Astrocyte (in vitro differentiated cells and primary cell): ENCODE measurements at places on chromosomes 5 and 9. TPM values are rescaled to one million over a fixed set of nuclear protein-coding genes. Genes with fewer than 3 reads are reported as not detected.

DNA sequence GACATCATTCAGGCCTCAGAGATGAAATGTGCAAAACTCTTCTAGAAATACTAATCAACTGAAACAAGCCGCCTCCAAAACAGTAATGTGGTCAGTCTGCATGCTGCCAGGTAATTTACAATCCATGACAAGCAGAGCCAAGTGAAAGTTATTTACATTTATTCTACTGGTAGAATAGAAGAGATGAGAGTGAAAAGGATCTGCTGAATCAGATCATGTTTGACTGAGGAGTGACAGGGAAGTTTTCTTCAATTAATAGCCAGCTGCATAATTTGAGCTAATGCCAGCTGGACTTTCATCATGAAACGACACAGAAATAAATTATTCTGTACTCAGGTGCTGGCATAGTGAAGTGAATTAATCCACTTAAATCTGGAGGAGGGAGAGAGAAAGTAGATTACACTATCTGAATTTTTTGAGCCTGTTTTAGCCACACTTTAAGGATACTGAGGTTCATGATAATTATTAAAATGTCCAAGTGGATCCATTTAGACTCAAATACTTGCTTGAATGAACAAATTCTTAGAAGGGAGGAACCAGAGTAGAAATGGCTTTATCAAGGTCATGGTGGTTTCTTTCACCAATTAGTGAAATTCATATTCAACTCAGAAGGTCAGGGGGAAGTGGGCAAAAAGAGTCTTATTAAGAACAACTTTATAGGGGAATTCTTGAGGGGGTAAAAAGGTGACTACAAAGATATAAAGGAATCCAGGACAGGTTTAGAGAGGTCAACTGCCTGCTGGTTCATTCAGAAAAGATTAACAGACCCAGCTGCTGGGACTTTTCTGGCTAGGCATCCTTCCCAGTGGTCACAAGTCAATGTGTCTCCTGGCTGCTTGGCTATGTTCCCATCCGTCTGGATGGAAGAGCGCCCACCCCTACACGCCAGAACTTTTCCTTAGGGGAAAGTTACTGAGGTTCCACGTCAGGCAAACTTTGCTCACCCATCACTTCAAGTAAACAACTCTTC, 350.4 kb downstream of the PDE4D start:
- DNase-seq = peak; percentile 90
- no peak overlapping the region for H3K4me3 ChIP-seq
- H3K27me3 ChIP-seq = no peaks in the 10 kb centered on the region
- H3K4me1 ChIP-seq = no peaks in the 10 kb centered on the region
- no peak overlapping the region for H3K27ac ChIP-seq

PCDHA8 gene
- total RNA-seq = 0.99 and 1.0 TPM in 2 replicates

GRCh38 chr5:74556006-74556405, 84.5 kb downstream of the ENC1 start:
- peaks cover 6% of the 10 kb centered on the region for H3K4me1 ChIP-seq
- no peaks in the 10 kb centered on the region for H3K27me3 ChIP-seq
- H3K27ac ChIP-seq = no peak overlapping the region
- no peaks in the 10 kb centered on the region for H3K36me3 ChIP-seq
- no peak overlapping the region for H3K4me3 ChIP-seq
- DNase-seq = no peak

DNA sequence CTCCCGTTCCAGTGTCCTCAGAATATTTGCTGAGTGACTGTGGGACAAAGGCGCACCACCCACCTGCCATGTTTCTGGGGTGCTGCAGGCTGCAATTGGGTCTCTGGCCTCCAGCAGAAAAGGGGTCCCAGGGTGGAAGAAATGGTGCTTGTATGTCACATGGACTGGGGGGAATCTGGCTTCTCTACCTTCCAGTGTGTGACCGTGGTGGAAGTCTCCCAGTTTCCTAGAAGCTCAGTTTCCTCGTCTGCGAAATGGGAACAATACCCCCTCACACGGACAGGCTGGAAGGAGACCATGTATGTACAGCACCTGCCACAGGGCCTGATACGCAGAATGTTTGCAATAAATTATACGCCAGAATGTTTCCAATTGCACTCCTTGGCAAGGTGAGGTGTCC, 23.8 kb downstream of the CPLX2 start:
- DNase-seq = no peak
- no peaks in the 10 kb centered on the region for H3K36me3 ChIP-seq
- no peak overlapping the region for H3K27ac ChIP-seq

- peak; percentile 38 for DNase-seq
- no peaks in the 10 kb centered on the region for H3K36me3 ChIP-seq
- no peaks in the 10 kb centered on the region for H3K27me3 ChIP-seq
- H3K4me1 ChIP-seq = no peaks in the 10 kb centered on the region
- no peak overlapping the region for H3K27ac ChIP-seq
These were observed 45.5 kb downstream of the SPOCK1 start for GRCh38 chr5:137453483-137454080.

DNA sequence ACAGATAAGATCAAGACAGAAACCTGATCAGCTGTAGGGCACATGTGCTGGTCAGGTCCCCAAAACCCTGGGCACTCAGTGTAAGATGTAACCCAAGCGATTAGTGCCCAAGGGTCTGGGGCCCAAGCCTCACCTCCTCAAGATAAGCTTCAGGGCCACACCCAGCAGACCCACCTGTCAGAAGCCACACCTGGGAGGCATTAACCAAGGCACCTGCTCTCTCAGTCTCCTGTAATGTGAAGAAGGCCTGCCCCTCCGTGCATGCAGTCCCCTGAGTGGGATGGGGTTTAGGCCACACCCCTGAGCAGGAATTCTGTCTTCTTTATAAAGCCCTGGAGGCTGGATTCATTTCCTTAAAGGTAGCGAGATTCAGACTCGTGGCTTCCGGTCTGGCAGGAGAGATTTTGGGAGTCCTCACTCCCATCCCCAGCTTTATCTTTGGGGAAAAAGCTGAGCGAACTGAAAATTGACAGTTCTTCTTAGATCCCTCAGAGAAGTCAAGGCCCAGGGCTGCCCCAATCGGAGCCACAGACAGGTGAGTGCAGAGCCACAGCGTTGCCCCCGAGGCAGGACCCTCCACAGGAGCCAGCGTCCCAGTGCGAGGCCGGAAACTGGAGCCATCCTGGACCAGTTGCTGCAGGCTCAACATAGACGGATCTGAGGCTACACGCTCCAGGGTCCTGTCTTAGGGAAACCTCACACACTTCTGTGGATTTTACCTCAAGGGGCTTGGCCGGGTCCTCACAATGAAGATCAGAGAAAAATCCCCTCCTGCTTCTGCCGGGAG, 357.6 kb upstream of the IRX4 start:
- H3K4me1 ChIP-seq = no peaks in the 10 kb centered on the region
- H3K27ac ChIP-seq = no peak overlapping the region
- H3K4me3 ChIP-seq = no peak overlapping the region
- no peak for DNase-seq
- no peaks in the 10 kb centered on the region for H3K36me3 ChIP-seq
- no peaks in the 10 kb centered on the region for H3K27me3 ChIP-seq

DNA sequence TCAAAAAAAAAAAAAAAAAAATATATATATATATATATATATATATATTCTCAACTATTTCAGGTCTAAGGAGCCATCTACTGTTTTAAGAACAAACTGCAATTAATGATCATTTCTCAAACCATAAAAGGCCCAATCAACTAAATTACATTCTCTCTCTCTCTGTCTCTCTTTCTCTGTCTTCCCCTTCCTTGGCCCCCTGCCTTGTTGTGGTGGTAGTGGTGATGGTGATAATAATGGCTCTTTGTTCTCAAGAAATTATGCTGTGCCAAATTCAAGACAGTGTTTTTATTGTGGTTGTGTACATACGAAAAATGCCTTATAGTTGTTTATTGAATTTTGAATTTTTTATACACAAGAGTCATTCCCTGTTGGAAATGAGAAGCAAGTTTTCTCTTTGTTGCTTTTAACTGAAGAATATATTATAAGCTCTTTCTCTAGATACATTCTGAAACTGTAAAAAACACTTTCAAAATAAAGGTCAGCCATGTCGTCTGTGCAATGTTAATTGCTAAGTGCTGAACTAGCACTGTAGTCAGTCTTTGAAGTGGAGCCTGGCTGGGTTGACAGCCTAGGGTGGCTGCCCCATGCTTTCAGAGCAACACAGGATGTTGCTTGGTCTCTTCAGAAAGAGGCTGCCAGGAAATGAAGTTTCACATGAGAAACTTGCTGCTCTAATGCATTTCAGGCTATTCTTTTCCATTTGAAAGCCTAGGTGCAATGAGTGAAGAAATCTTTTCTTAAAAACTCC, 96.0 kb downstream of the HINT1 start:
- H3K27ac ChIP-seq = no peak overlapping the region
- no peaks in the 10 kb centered on the region for H3K36me3 ChIP-seq
- H3K27me3 ChIP-seq = no peaks in the 10 kb centered on the region

GRCh38 chr9:84504360-84504759, 163.8 kb upstream of the SLC28A3 start:
- H3K36me3 ChIP-seq = no peaks in the 10 kb centered on the region
- H3K27me3 ChIP-seq = no peaks in the 10 kb centered on the region
- no peaks in the 10 kb centered on the region for H3K4me1 ChIP-seq
- peak; percentile 2 for DNase-seq
- H3K4me3 ChIP-seq = no peak overlapping the region

- DNase-seq = no peak
- H3K4me1 ChIP-seq = no peaks in the 10 kb centered on the region
- H3K36me3 ChIP-seq = no peaks in the 10 kb centered on the region
- no peak overlapping the region for H3K27ac ChIP-seq
- H3K27me3 ChIP-seq = no peaks in the 10 kb centered on the region
- H3K4me3 ChIP-seq = no peak overlapping the region
These were observed 18.5 kb upstream of the TAL2 start for GRCh38 chr9:105643795-105644194.

DNA sequence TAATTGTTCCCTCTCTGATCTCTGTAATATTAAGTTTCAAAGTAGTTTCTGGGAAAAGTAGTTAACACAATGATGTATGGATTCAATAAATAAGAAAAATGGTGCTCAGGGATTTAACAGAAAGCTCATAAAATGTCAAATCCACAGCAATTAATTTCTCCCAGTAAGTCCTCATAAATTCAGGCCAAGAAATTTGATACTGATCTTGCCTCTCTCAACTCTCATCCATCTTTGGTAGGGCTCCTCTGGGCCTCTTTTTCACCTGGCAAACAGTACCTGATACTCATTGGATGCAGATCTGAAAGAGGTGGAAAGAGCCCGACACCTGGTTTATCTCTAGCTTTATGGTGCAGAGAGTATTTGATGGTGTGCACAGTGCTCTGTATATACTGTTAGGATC, 106.1 kb downstream of the STK32A start:
- no peak overlapping the region for H3K27ac ChIP-seq
- H3K36me3 ChIP-seq = no peaks in the 10 kb centered on the region
- H3K4me3 ChIP-seq = no peak overlapping the region
- DNase-seq = no peak
- H3K4me1 ChIP-seq = no peaks in the 10 kb centered on the region

EQTN gene
- total RNA-seq = not detected in 2 replicates

GRCh38 chr5:64834611-64835010, 65.9 kb downstream of the CWC27 start:
- H3K27ac ChIP-seq = no peak overlapping the region
- no peak overlapping the region for H3K4me3 ChIP-seq
- no peak for DNase-seq
- no peaks in the 10 kb centered on the region for H3K27me3 ChIP-seq
- H3K36me3 ChIP-seq = no peaks in the 10 kb centered on the region
- H3K4me1 ChIP-seq = peaks cover 4% of the 10 kb centered on the region

SLC22A4 gene
- 4.1 and 4.5 TPM in 2 replicates for total RNA-seq

DNA sequence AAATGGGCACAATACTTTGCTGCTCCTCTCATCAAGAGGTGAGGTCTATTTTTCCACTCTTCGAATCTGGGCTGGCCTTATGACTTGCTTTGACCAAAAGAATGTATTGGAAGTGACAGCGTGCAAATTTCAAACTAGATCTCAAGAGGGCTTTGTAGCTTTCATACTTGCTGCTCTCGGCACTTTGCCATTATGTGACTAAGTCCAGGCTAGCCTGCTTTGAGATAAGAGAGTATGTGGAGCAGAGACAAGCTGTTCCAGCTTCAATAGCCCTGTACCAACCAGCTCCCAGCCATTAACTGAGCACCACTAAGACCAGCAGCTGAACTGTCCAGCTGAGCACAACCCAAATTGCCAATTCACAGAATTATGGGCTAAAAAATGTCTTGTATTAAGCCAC, 124.6 kb downstream of the ACER2 start:
- H3K4me3 ChIP-seq = no peak overlapping the region
- peak; percentile 14 for DNase-seq
- H3K36me3 ChIP-seq = no peaks in the 10 kb centered on the region
- H3K27me3 ChIP-seq = no peaks in the 10 kb centered on the region
